ENCODE measurements at places on chromosomes 11 and 22.

- DNase-seq: no peak
Measured at GRCh38 chr11:28460348-28460747, 352.2 kb downstream of the METTL15 start.

- no peak for DNase-seq
Measured at GRCh38 chr11:112425121-112425520, 164.5 kb upstream of the PLET1 start.

GRCh38 chr11:31921081-31921480, 110.0 kb upstream of the PAX6 start:
- no peak for DNase-seq

- no peak for DNase-seq
Measured at GRCh38 chr11:826836-827145, 928 bp upstream of the CRACR2B start.

- DNase-seq: no peak
Measured at GRCh38 chr22:41925783-41926460, 684 bp downstream of the TNFRSF13C start.

Measured in left forelimb (tissue), 1 donor.